ENCODE measurements at places on chromosomes 2 and 18.

GRCh38 chr2:100524331-100524730 is 38.5 kb upstream of the PDCL3 start:
- no peak for DNase-seq

- no peak for DNase-seq
Observed at GRCh38 chr2:110702514-110703380, 24.9 kb upstream of the BUB1 start.

GRCh38 chr2:200306931-200307723 is 634 bp downstream of the SPATS2L start:
- DNase-seq, result no peak

- DNase-seq, result no peak
Observed at GRCh38 chr2:143719406-143719805, 590.2 kb downstream of the ARHGAP15 start.

DNA sequence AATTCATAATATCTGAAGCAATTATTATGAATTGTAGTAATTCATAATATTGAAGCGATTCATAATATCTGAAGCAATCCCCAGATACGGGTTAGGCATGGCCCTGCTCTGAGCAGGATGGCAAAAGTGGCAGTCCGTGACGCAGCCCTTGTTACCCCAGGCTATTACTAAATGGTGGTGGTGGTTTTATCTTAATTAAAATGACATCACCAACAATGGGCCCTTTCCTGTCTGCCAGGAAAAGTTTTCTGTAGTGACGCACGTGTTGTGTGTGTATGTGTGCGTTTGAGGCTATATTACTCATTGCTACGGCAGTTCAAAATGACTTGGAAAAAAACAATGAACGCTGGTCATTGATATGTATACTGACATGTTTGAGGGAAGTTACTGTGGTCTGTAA is 10.6 kb upstream of the MOCOS start:
- DNase-seq, result no peak

GRCh38 chr2:43790147-43790546 is 16.3 kb downstream of the DYNC2LI1 start:
- no peak for DNase-seq

DNA sequence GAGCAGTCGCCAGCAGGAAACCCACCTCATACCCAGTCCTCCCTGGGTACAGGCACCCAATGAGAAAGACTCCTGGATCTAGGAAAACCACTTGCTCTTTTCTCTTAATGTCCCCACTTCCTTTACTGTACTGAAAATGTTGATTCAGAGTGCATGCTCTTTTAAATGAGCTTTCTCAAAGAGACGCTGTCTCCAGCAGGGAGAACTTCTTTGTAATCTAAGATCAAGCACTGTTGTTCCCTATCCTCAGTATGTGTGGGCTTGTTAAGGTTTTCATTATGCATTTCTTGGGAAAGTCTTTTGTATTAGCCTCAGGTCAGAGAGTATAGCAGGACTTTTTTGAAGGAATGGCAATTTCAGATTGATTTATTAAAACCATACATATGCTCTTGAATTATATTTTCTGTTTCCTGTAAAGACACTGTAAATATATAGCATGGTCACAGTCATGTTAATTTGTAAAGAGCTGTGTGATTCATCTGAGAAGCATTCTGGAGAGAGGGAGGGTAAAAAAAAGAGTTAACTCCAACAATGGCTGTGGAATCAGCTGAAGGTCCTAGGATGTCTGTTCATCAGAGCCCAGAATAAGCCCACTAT is 178.1 kb downstream of the MGAT5 start:
- DNase-seq, result no peak

- no peak for DNase-seq
Observed at GRCh38 chr18:43159086-43159770, 43.7 kb upstream of the RIT2 start.

DNA sequence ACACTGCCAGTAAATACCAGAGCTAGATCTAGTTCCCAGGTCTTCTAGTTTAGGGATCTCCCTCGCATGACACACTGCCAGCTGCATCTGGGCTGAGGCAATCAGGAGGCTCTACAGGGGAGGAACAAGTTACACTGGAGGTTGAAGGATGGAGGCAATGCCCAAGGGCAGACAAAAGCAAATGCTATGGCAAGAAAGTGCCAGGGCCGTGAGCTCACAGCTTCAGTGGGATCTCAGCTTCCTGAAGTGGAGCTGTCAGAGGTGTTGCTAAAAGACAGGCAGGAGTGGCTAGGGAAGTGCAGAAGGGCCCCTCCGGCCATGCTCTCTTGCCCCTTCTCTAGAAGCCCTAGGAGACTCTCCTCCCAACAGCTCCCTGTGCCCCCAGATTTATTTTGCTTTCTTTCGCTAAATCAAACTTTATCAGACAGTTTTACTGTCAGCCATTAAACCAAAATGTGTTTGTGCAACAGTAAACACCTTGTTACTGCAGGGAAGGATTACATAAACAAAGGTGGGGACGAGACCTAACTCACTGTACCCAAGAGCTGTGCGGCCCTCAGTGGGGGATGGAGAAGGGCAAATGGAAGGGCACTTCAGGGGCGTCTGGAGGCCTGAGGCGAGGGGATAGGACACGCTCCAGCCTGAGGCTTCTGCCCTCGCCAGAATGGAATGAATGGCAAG is 39.4 kb upstream of the PKDCC start:
- no peak for DNase-seq

DNA sequence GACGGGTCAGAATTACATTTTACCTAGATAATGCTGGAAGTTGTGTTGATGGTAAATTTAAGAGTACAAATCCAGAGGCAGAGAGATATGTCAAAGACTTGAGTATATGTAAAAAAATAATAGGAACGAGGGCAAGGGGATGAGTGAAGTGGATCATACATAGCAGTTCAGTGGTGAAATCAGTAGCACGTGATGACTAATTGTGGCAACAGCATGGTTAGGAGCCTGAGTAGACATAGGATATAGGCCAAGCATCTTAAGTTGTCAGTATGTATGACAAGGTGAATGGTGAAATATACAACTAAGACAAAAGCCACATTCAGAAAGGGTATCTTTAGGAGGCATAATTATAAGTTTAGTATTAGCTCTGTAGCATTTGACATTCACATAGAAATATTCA is 826.5 kb upstream of the PIK3C3 start:
- DNase-seq, result no peak

DNA sequence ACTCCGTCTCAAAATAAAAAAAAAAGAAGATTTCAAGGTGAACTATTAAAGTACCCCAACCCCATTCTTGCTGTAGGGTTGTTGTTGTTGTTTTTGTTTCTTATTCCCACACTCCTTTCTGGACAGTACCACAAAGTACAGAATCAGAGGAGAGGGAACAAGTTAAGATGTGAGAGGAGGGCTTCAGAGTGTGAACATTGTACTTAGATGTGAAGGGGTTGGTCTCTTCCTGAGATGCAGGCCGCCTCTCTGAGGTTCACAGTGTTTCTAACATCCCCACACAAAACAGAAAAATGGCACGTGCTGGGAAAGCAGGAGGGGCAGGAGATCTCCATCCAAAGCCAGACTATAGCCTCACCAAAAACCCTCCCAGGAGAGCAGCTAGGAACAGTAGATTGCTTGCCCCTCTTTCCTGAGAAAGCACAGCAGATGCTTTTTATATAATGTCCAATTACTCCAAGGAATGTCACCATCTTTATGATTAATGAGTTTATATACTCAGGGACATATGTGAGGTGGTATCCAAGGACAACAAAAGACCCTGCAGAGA is 22.6 kb downstream of the ADD2 start:
- DNase-seq, result no peak

- no peak for DNase-seq
Observed at GRCh38 chr2:162524192-162524591, 180.3 kb downstream of the GCA start.

DNA sequence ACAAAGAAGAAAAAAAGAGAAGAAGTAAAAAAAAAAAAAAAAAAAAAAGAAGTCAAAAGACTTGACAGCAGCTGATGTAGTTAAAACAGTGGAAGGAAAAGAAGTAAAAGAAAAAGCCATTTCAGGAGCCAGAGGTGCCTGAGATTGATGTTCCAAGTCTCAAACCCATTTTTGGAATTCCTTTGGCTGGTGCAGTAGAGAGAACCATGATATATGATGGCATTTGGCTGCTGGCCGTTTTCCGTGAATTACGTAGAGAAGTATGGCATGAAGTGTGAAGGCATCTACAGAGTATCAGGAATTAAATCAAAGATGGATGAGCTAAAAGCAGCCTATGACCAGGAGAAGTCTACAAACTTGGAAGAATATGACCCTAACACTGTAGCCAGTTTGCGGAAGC is 7.6 kb upstream of the CHST10 start:
- DNase-seq, result no peak

- no peak for DNase-seq
Observed at GRCh38 chr18:69843015-69843414, 104.7 kb downstream of the CD226 start.

- DNase-seq, result no peak
Observed at GRCh38 chr2:146412625-146413024, 1432.2 kb upstream of the ACVR2A start.

DNA sequence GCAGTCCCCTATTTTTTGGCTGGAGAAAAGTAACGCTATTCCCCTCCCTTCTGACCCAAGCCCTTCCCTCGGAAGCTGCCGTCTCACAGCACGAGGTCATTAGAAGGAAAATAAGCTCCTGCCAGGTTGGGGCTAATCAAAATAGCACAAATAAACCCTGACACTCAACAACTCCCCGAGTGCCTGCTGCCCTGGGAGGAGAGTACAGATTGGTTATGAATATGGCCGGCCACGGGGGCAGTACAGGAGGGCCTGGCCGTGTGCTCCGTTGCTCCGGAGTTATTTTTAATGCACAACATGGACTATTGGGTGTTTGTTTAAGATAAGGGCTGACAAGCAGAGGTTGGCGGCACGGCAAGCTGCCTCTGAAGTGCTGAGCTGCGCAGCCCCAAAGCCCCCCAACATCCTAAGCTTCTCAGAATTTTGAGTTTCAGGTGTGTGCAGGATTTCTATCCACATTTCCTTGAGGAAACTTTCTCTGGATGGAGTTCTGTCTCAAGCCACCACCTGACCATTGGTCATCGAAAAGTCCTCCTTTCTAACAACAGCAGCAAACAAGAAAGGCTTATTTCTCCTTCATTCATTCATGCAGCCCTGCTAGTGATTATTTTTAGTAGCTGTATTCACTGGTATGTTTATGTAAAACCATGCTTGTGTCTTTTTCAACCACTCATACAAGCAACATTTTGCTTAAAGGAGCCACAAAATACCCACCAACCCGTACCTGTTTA is 58.7 kb downstream of the PAX3 start:
- no peak for DNase-seq

DNA sequence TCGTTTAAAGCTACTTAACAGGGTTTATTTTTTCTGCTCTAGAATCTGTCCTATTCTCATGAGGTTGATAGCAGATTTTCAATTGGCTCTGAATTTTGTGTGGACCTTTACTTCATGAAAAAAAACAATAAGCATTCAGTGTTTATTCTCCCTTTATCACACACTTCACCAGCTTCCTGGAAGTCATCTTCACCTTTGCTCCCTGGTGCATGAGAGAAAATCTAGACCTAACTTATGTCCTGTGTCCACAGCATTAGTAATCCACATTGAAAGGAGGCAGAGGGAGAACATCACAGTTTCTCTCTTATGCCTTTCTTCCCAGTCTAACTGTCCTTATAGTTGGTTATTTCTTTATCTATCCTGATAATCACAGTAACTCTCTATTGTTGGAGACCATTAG is 316.1 kb downstream of the PTH2R start:
- no peak for DNase-seq

DNA sequence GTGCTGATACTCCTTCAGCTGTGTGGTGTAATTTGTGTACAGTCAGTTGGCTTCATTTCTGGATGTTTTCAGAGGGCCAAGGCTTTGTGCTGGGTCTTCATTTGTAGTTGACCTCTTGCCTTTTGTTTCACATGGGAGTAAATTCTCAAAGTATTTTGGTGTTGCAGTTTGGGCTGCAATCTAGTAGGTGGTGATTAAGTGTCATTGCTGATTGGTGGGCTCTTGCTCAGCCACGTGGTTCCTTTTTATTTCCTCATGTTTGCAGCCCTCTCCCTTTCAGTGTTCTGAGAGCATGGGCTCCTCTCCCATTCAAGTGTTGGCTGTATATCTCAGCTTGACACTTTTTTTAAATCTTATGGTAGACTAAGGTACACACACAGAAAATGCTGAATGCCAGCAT is 96.8 kb downstream of the SNTG2 start:
- DNase-seq, result no peak

- peak; percentile 26 for DNase-seq
Observed at GRCh38 chr2:26144953-26145680, 27.8 kb upstream of the GAREM2 start.

GRCh38 chr18:361941-362310 is 94.1 kb upstream of the THOC1 start:
- no peak for DNase-seq

DNA sequence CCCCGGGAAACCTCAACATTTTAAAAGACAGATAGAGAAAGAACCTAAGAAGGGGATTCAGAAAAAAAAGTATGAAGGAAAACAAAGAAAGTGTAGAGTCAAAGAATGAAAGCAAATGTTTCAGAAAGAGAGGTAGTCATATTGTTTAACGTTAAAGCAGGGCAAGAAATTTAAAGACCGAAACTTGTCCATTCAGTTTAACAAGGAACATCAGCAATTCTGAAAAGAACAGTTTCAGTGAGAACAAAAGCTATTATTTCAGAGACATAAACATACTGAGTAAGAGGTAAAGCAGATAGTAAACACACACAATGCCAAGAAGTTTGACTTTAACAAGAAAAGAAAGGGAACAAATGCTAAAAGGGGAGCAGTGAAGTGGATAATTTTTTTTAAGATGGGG is 41.1 kb downstream of the MBD2 start:
- no peak for DNase-seq

GRCh38 chr2:32804205-32804604 is 142.5 kb upstream of the LTBP1 start:
- no peak for DNase-seq

DNA sequence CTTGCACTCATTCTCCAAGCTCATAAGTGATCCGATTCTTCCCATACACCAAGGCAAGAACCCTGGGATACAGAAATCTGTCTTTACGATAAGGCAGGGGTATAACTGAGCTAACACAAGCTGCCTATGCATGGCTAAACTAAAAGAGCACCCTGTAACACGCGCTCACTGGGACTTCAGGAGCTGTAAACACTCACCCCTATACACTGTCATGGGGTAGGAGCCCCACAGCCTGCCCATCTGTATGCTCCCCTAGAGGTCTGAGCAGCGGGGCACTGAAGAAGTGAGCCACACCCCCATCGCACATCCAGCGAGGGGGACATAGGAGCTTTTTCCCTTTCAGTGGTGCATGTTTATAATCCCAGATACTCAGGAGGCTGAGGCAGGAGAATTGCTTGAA is 46.7 kb downstream of the METTL8 start:
- no peak for DNase-seq

DNA sequence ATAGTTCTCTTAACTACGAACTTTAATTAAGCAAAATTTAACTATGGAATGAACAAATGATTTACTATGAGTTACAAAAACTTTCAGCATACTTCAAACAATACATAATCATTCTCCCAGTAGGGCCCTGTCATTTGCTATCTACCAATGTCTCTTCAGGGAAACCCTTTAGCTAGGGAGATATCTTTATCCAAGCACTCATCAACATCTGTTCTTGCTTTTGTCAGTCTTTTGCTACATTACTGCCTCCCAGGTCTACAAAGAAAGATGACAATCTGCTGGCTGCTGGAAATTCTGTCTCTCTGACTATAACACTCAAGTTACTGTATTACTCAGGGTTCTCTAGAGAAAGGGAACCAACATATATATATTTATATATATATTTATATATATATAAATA is 1626.3 kb upstream of the CELF4 start:
- DNase-seq, result no peak

GRCh38 chr2:34025196-34025595 is 426.1 kb upstream of the FAM98A start:
- no peak for DNase-seq

GRCh38 chr2:219662566-219662965 is 35.1 kb downstream of the SLC4A3 start:
- DNase-seq, result no peak
